ENCODE measurements at places on chromosomes 1 and 21.

DNA sequence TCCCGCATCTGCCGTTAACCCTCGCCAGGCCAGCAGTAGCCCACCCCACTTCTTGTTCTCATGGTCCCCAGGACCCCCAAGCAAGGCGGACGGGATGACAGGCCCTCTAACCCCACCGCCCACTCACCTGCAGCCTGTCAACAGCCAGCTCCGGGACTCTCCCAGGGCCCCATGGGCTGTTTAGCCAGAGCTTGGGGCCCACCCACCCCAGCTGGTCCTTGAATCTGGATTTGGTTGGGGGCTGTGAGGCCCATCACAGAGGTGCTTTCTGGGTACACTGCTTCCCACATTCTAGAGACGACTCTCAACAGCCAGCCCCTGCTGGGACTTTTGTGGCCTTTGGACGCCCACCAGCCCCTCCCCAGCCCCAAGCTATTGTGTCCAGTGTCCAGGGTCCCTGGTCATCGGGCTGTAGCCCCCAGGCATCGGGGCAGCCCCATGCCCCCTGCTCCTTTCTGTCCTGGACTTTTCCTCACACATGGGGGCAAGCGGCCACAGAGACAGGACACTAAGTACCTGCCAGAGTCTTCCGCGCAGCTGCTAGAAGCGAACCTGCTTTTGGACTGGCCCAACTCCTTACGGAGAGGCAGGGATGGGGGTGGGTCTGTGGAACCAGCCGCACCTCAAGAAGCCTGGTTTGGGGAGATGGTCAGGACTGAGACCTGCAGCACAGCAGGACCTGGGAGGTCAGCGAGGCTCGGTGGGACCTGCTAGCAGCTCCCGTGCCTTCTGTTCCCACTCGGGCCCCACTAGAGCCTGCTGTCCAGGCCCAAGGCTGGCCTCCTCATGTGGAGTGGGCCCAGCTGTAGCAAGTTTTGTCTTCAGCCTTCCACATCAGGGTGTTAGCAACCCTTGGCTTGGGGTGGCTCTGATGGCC is 208.1 kb upstream of the VAMP3 start:
- no peak for DNase-seq

- DNase-seq = no peak
Observed at GRCh38 chr1:173917635-173918493, 737 bp upstream of the SERPINC1 start.

GRCh38 chr1:48016515-48016914 is 19.3 kb upstream of the TRABD2B start:
- DNase-seq = no peak

GRCh38 chr1:50424884-50425375 is 1.7 kb upstream of the DMRTA2 start:
- DNase-seq = no peak

DNA sequence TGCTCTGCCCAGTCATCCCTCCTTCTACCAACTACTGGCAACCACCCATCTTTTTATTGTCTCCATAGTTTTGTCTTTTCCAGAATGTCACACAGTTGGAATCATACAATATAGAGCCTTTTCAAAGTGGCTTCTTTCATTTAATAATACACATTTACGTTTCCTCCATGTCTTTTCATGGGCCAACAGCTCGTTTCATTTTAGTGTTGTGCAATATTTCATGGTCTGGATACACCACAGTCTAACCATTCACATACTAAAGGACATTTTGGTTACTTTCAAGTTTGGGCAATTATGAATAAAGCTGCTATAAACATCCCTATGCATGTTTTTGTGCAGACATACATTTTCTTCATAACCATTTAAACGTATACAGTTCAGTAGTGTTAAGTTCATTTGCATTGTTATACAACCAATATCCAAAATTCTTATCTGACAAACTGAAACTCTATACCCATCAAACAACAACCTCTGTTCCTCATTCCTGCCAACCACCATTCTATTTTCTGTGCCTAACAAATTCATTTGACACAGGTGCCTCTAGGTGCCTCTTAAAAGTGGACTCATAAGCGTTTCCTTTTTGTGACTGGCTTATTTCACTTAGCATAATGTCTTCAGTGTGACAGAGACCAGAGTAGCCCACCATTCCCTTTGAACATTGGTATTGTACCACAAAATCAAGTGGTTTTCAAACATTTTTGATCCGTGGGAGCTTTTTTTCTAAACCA is 138.1 kb downstream of the NR5A2 start:
- DNase-seq = no peak

- DNase-seq = no peak
Observed at GRCh38 chr1:228938537-228938901, 203.2 kb downstream of the RHOU start.

DNA sequence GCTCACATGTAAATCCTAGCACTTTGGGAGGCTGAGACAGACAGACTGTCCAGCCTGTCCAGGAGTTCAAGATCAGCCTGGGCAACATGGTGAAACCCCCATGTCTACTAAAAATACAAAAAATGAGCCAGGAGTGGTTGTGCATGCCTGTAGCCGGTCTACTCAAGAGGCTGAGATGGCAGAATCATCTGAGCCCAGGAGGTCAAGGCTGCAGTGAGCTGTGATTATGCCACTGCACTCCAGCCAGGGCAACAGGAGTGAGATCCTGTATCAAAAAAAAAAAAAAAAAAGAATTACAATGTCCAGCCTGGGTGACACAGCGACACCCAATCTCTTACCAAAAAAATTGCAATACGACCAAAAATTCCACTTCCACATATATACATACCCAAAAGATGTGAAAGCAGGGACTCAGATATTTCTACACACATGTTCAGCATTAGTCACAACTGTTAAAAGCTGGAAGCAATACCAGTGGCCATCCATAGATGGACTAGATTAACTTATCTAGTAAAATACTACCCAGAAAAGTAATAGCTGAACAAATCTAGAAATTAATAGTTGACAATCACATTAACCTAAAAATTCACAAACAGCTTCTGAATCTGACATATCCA is 49.2 kb downstream of the ASH1L start:
- no peak for DNase-seq

DNA sequence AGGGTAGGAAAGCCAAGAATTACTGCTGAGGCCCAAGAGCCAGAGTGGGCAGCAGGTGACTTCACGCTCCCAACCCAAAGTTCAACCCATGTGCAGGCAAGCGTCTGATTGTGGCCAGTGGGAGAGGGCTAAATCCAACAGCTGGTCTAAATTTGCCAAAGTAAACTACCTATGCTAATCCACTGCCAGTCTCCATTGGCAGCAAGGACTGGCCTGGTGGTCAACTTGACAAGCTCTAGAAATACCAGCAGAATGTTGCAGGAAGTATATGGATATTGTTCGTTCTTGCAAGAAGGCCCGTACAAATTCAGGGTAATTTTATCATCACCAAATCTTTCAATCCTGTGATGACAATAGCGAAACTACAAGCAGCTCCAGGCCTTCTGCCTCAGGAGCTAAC is 1.5 kb downstream of the TMEM63A start:
- DNase-seq = no peak

- no peak for DNase-seq
Observed at GRCh38 chr1:66302815-66303214, 231.1 kb upstream of the SGIP1 start.

GRCh38 chr1:113965703-113966412 is 13.4 kb upstream of the OLFML3 start:
- no peak for DNase-seq

GRCh38 chr1:157161901-157162300 is 23.7 kb upstream of the ETV3 start:
- DNase-seq = no peak

DNA sequence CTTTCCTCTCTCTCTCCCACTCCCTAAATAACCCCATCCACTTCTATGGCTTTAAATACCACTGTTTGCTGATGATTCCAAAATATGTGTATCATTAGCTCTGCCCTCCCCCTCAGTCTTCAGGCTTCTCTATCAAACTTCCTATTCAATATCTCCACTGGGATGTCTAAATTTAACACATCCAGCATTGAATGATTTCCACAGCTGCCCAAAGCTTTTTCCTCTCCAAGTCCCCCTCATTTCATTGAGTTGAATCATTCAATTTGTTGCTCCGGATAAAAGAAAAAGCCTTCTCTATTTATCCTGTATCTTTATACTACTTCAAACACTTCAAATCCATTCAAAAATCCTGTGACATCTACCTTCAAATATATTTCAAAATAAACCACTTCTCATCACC is 225.0 kb downstream of the SEC16B start:
- DNase-seq = no peak

GRCh38 chr1:113415310-113416070 is 25.2 kb downstream of the MAGI3 start:
- DNase-seq = no peak

- no peak for DNase-seq
Observed at GRCh38 chr1:27658951-27659496, 13.0 kb downstream of the IFI6 start.

Measured in head of caudate nucleus (tissue), 42 donors.